Osteocyte (in vitro differentiated cells): ENCODE measurements at places on chromosomes 11 and 22.

DNA sequence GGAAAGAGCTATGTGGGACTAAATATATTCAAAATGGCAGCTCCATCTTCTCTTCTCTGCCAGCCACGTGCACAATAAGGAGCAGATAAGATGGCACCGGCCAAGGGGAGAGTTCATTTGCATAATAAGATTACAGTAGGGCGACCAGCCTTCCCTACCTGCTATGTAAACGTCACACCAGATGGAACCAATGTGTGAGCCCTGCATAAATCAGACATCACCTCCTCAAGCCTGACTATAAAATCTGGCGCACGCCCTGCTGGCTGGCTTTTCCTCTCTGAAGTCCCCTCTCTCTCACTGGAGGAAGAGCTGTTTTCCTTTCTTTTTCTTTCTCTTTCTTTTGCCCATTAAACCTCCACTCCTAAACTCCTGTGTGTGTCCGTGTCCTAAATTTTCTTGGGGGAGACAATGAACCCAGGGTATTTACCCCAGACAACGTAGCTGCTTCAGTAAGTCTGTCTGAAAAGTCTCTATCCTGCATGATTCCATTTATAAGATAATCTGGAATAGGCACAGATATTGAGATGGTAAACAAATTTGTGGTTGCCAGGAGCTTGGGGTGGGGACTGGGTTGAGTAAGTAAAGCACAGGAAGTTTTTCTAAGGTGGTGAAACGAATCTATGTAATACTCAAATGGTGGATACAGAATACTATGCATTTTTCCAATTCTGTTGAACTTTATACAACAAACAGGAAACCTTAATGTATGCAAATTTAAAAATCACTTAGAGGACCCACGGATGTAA lies 670.0 kb upstream of the KIRREL3 start:
- H3K4me3 ChIP-seq, result no peak overlapping the region
- DNase-seq, result no peak

DNA sequence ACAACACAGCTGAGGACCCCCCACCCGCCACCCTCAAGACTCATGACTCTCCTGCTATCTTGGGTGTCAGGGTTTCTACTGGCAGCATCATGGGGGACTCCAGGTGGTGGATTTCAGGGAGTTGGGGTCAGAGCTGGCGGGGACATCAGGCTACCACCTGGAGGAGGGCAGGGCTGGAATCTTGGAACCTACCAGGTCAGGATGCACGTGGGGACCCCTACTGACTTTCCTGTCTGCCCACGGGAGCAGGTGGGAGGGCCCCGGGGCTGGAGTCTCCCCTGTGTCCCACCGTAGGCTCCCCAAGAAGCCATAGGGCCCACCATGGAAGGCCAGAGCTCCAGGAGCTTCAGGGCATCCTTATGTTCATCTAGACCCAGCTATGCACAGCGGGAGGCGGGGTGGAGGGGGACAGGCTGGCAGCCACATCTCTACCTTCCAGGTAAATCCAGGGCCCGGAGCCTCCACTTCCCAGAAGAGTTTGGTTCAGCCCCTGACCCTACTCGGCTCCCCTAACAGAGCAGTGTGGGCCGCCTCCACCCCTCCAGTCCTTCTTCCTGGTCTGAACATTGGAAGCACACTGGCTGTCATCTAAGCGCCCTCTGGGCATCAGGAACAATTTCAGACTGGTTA lies 10.0 kb downstream of the SLC37A2 start:
- H3K4me3 ChIP-seq, result no peak overlapping the region
- H3K4me1 ChIP-seq, result peaks cover 27% of the 10 kb centered on the region
- no peak for DNase-seq
- H3K36me3 ChIP-seq, result no peaks in the 10 kb centered on the region
- H3K27me3 ChIP-seq, result no peaks in the 10 kb centered on the region
- H3K27ac ChIP-seq, result no peak overlapping the region

DNA sequence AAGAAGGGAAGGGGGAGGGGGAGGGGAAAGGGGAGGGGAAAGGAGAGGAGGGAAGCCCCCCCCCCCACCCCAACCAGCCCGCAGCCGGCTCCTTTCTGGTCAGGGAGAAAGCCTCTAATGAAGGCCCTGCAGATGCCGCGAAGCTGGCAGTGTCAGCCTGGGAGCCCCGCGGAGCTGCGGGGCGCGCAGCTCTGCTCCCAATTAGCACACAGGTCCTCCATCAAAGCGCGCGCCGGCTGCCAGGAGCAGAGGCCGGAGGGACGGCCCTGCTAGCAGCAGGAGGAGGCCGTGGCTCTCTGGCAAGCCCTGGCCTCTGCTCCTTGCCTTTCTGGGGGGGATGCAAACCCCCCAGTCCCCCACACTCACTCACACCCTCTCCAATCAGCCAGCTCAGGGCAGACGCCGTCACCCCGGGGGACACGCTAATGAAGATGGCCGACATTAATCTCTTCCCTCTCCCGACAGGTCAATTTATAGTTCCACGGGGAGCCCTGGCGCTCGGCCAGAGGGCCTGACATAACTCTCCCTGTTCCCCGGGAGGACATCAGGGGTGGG lies 70.5 kb upstream of the TCF20 start:
- H3K4me3 ChIP-seq, result no peak overlapping the region
- DNase-seq, result no peak
- no peak overlapping the region for H3K27ac ChIP-seq
- H3K4me1 ChIP-seq, result peaks cover 7% of the 10 kb centered on the region
- peaks cover 2% of the 10 kb centered on the region for H3K27me3 ChIP-seq

GRCh38 chr11:101721270-101721669 lies 137.5 kb upstream of the TRPC6 start:
- H3K27ac ChIP-seq, result no peak overlapping the region
- peaks cover 10% of the 10 kb centered on the region for H3K4me1 ChIP-seq
- DNase-seq, result no peak
- H3K27me3 ChIP-seq, result peaks cover 4% of the 10 kb centered on the region

DNA sequence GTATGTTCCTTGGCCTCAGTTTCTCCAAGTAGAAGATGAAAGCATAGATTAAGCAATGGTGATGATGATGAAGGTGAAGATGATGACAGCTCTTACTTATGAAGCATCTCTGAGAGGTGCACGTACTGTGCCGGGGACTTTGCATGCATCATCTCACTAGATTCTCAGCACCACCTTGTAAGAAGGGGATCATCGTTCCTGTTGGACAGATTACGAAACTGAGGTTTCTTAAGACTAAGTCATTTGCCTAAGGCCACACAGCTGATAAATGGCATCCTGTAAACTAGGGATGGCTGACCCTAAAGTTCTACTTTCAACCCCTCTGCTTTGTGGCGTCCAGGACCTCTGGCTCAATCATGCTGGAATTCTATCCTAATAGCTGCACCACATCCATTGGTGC lies 8.7 kb downstream of the MS4A15 start:
- H3K4me1 ChIP-seq, result no peaks in the 10 kb centered on the region
- no peak for DNase-seq
- no peak overlapping the region for H3K4me3 ChIP-seq
- peaks cover 30% of the 10 kb centered on the region for H3K27me3 ChIP-seq

DNA sequence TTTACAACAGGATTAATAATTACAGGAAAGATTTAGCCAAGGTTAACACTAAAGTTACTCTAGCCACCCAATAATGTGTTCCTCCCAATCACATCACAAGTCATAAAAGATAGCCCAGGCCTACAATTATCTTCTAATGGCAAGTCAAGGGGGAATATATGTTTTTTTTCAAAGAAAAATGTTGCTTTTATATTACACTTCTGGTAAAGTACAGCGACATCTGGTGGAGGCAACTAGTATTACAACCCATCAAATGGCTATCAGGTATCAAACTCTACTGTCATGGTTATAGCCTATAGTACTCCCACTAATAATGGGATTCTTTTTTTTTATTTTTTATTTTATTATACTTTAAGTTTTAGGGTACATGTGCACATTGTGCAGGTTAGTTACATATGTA lies 71.8 kb downstream of the XRRA1 start:
- no peak for DNase-seq
- H3K4me1 ChIP-seq, result no peaks in the 10 kb centered on the region
- no peak overlapping the region for H3K4me3 ChIP-seq
- H3K27me3 ChIP-seq, result no peaks in the 10 kb centered on the region

- peak within 1 kb of the TSS; percentile 68 for H3K4me3 ChIP-seq
- H3K27ac ChIP-seq, result no peak within 1 kb of the TSS
- DNase-seq, result no peak
Observed at GRCh38 chr11:8593935-8594909, at the start of gene STK33. Gene STK33, minus strand, starts transcription at chr11:8594228. Its CDS starts 119,323 bp downstream, at chr11:8474905.

DNA sequence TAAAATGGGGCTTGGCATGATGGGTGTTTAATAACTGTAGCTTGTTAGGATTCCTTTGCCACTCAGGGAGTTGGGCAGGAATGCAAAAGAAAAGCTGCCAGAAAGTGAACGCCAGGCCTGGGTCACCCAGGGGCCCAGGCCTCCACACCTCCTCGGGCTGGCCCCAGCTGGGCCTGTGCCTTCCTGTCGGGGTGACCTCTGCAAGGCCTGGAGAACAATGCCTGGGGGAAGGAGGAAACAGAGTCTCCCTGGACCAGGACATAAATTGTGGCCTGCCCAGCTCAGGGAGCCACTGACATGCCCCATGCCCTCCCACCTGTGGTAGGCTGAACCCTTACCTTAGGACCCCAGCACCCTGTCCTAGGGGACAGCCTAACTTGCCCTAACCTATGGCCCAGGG lies 21.9 kb downstream of the MN1 start:
- peaks cover 80% of the 10 kb centered on the region for H3K4me1 ChIP-seq
- no peaks in the 10 kb centered on the region for H3K27me3 ChIP-seq
- no peak overlapping the region for H3K4me3 ChIP-seq
- no peak for DNase-seq

GRCh38 chr11:43555816-43556611 lies 124.5 kb upstream of the HSD17B12 start:
- H3K4me3 ChIP-seq, result no peak overlapping the region
- DNase-seq, result no peak
- H3K4me1 ChIP-seq, result no peaks in the 10 kb centered on the region

GRCh38 chr22:30205281-30206115 lies 41.1 kb downstream of the LIF start:
- H3K36me3 ChIP-seq, result no peaks in the 10 kb centered on the region
- peaks cover 84% of the 10 kb centered on the region for H3K4me1 ChIP-seq
- DNase-seq, result no peak
- H3K4me3 ChIP-seq, result no peak overlapping the region
- H3K27ac ChIP-seq, result peak overlapping the region; percentile 96

DNA sequence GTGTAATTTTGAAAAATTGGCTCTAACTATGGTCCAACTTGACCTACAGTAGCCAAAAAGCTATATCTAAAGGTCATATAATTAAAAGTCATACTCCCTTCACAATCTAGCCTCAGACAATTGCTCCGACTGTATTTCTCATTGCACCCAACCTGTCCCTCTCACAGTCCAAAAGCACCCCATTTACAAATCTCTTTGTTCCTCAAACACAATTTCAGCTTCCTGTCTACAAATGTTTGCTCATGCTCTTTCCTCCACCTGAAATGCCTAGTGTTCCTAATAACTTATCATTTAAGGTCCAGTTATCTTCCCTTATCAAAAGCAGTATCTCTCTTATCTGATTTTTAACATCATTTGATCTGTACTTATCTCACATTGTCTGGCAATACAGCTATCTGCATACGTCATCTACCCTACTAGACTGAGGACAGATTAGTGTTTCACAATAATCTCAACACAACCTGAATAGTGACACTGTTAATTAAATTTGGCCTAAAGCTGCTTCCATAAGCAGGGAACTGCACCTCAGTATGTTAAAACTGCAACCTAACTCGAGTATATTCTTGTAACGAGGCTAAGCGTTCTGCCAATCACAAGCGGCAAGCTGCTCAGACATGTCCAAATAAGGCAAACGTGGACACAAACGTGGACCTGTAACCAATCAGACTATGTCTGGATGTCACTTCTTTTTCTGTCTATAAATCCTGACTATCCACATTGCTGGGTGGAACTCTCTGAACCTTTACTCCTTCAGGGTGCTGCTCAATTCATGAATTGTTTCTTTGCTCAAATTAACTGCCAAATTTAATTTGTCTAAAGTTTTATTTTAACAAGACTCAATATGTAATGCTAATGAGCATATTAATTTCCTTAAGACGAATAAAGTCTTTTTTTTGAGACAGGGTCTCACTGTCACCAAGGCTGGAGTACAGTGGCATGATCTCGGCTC lies 15.9 kb downstream of the PICALM start:
- H3K4me1 ChIP-seq, result peaks cover 65% of the 10 kb centered on the region
- H3K4me3 ChIP-seq, result no peak overlapping the region
- no peak for DNase-seq
- H3K36me3 ChIP-seq, result no peaks in the 10 kb centered on the region
- no peak overlapping the region for H3K27ac ChIP-seq

- H3K4me3 ChIP-seq, result no peak overlapping the region
- H3K36me3 ChIP-seq, result peaks cover 5% of the 10 kb centered on the region
- peaks cover 2% of the 10 kb centered on the region for H3K27me3 ChIP-seq
Observed at GRCh38 chr11:128135451-128135850, 451.9 kb downstream of the ETS1 start.

- no peak overlapping the region for H3K27ac ChIP-seq
- peaks cover 20% of the 10 kb centered on the region for H3K4me1 ChIP-seq
- H3K36me3 ChIP-seq, result peaks cover 52% of the 10 kb centered on the region
- no peaks in the 10 kb centered on the region for H3K27me3 ChIP-seq
Observed at GRCh38 chr22:19451570-19451969, 4.1 kb upstream of the C22orf39 start.

GRCh38 chr22:37416827-37417226 lies 10.5 kb downstream of the ELFN2 start:
- no peak overlapping the region for H3K27ac ChIP-seq
- no peak overlapping the region for H3K4me3 ChIP-seq
- H3K27me3 ChIP-seq, result peaks cover 27% of the 10 kb centered on the region
- no peak for DNase-seq
- H3K36me3 ChIP-seq, result no peaks in the 10 kb centered on the region

DNA sequence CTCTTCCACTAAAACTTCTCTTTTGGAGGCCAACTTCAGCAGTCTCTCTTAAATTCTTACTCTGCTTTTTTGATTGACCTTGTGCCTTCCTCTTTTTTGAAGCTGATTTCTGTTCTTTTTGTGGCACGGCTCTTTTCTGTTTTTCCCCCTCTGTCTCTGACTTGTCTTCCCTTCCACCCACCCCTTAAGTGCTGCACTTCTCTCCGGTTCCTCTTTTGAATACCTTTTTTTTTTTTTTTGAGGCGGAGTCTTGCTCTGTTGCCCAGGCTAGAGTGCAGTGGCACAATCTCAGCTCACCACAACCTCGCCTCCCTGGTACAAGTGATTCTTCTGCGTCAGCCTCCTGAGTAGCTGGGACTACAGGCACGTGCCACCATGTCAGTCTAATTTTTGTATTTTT lies 211.9 kb downstream of the BLID start:
- H3K4me1 ChIP-seq, result no peaks in the 10 kb centered on the region
- no peaks in the 10 kb centered on the region for H3K36me3 ChIP-seq
- H3K27ac ChIP-seq, result no peak overlapping the region
- no peaks in the 10 kb centered on the region for H3K27me3 ChIP-seq
- H3K4me3 ChIP-seq, result no peak overlapping the region

GRCh38 chr11:126698576-126698975 lies 302.0 kb downstream of the KIRREL3 start:
- H3K27me3 ChIP-seq, result no peaks in the 10 kb centered on the region
- no peaks in the 10 kb centered on the region for H3K36me3 ChIP-seq
- H3K4me1 ChIP-seq, result peaks cover 8% of the 10 kb centered on the region
- no peak overlapping the region for H3K27ac ChIP-seq
- no peak for DNase-seq
